Inflammatory macrophage treated with lipopolysaccharide for 4 hours (primary cell): ENCODE measurements at places on chromosomes 13 and 19.

DNA sequence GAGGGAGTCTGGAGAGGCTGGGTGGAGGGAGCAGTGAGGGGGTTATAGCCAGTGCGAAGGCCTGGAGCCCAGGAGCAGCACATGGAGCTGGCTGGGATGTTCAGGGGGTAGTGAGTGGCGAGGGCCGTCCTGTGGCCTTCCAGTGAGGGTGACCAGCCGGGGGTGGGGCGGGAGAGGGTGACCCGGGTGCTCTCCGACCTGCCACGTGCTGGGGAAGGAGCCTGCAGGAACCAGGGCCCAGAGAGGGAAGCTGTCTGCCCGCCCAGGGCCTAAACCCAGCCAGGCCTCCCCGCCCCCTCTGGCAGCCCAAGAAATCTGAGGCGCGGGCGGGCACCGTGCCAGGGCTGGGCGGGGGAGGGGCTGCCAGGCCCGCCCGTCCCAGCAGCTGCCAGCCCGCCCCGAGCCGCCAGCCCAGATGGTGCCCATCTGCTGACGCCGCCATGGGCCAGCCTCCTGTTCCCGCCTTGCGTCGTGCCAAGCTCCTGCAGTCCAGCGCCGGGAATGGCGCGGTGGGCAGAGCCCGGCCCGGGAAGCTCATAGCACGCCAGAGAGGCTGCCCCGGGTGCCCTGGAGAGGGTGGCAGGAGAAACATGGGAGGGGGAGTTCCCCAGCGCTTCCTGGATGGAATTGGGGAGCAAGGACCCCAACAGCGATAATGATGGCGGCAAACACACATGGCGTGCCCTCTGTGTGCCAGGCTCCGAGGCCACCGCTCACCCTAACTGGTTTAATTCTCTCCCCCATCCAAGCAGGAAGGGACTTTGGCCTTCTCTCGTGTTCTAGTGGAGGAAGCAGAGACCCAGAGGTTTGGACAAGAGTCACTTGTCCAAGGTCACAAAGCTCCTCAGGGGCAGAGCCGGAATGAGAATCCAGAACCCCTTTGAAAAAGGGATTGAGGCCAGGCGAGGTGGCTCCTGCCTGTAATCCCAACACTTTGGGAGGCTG, 21.5 kb downstream of the NFIC start:
- DNase-seq = peak; percentile 6

GRCh38 chr13:46179491-46179908, 2.5 kb downstream of the LCP1 start:
- peak; percentile 58 for DNase-seq

- no peak for DNase-seq
Measured at GRCh38 chr13:109787135-109787954, 962 bp upstream of the IRS2 start.

DNA sequence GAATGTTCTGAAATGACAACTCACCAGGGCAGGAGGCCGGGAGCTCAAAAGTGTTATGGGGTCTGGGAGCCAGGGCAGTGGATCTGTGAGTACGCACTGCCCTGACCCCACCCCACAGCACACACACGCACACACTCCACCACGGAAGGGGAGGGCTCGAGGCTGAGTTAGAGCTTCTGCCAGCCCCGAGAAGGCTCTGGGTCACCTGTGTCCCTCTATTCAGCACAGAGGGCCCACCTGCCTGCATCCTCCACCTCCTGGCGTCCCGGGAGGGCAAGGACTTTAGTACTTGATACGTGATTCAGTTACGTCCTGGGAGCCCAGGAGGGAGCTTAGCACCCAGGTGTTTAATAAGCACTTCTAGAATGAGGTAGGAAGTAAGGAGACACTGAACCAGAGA, 190.0 kb upstream of the GPR12 start:
- DNase-seq = no peak

DNA sequence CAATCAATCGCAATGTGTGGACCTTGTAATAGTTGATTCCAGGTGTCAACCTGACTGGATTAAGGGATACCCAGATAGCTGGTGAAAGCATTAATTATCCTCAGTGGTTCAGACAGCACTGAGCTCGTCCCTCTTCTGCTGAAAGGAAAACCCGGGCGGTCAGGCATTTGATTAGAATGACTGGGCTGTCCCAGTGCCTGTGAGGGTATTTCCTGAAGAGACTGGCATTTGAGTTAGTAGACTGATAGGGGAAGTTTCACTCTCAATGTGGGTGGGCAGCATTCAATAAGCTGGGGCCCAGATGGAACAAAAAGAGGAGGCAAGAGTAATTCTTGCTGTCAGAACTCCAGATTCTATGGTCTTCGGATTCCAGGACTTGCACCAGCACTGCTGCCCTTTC, 31.9 kb downstream of the KPNA3 start:
- DNase-seq = peak; percentile 21

- no peak for DNase-seq
Measured at GRCh38 chr13:44936246-44936645, 53.0 kb downstream of the NUFIP1 start.

GRCh38 chr13:46996316-46997030, 99.6 kb upstream of the HTR2A start:
- no peak for DNase-seq

- DNase-seq = no peak
Measured at GRCh38 chr19:18225702-18226468, at the start of gene PDE4C. TSS of gene PDE4C (minus strand) at chr19:18226438. CDS start at chr19:18226415, 23 bp downstream.

- DNase-seq = no peak
Measured at GRCh38 chr13:67402546-67402945, 172.4 kb upstream of the PCDH9 start.

DNA sequence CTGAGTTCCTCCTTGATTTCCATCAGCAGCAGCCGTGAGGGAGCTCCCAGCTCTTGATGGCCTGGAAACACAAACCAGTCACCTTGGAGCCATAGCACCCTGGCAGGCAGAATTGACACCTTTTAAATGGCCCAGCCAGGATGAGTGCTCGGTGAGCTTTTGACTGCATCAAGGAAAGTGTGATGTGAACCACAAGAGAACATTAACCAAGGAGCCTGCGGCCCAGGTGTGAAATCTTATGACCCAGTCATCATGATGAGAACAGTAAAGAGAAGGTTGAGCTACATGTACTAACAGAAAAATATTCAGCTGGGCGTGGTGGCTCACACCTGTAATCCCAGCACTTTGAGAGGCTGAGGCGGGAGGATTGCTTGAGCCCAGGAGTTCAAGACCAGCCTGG, 22.8 kb downstream of the SUGP2 start:
- no peak for DNase-seq

DNA sequence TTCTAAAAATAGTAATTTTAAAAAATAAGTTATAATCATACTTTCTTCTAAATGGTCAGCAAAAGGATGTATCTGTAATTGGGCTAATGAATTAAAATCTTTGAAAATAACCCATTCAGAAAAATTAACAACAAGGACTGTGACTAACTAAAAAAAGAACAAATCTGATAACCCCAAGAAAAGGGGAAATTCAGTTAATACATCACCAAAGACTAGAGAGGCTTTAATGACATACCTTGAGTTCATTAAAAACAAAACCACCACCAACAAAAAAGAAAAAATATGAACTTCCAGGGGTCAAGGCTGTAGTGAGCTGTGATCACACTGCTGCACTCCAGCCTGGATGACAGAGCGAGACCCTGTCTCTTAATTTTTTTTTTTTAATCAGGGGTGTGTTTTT, 121.8 kb downstream of the TBC1D4 start:
- DNase-seq = no peak

DNA sequence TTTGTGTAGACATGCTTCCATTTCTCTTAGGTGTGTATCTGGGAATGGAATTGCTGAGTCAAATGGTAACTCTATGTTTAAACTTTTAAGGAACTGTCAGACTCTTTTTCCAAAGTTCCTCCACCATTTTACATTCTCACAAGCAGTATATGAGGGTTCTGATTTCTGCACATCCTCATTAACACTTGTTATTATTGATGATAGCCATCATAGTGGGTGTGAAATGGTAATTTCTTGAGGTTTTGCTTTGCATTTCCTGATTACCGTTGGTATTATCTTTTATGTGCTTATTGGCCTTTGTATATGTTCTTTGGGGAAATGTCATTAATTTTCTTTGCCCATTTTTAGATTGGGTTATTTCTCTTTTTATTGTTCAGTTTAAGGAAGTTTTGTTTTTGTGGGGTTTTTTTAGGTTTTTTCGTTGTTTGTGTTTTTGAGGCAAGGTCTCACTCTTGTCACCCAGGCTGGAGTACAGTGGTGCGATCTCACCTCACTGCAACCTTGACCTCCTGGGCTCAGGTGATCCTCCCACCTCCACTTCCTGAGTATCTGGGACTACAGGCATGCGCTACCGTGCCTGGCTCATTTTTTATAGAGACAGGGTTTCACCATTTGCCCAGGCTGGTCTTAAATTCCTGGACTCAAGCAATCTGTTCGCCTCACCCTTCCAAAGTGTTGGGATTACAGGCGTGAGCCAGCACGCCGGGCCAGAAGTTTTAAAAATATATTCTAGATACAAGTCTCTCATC, 34.3 kb downstream of the NAA16 start:
- no peak for DNase-seq

GRCh38 chr19:38478273-38478971, 44.9 kb downstream of the RYR1 start:
- DNase-seq = no peak

DNA sequence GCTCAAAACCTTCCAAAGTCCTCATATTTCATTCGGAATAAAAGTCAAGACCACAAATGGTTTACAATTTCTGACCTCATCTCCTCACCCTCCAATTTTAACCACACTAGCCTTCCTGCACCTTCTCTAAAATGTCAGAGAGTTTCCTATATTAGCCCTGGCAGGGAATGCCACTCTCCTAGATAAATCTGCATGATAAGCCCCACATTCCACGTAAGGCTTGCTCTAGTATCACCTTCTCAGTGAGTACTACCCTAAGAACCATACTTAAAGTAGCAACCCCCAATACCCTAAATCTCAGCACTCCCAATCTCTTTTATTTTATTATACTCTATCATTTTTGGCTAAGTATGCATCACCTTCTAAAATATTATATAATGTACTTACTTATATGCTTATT, 100.5 kb upstream of the SLITRK5 start:
- DNase-seq = no peak

DNA sequence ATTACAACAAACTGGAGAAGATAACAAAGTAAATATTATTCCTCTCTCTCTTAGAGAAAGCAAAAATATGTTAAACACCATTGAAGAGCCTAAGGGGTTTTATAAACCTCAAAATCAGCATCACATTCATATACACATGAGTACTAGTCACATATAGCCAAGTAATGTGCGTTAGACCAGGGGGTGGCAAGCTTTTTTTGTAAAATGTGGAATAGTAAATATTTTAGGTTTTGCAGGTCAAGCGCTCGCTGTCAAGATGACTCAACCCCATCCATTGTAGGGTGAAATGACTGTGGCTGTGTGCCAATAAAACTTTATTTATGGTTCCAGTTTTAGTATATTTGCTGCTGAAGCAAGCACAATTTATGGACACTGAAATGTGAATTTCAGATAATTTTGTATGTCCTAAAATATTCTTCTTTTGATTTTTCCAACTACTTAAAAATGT, 21.7 kb downstream of the RFX2 start:
- DNase-seq = peak; percentile 54

DNA sequence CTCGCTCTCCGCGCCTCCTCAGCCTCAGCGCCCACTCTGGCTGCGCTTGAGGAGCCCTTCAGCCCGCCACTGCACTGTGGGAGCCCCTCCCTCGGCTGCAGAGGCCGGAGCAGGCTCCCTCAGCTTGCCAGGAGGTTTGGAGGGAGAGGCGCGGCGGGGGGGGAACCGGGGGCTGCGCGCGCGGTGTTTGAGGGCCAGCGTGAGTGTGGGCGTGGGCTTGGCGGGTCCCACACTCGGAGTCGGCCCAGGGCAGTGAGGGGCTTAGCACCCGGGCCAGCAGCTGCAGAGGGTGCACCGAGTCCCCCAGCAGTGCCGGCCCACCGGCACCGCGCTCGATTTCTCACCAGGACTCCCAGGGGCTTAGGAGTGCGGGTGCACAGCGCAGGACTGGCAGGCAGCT, 1220.9 kb downstream of the PCDH9 start:
- no peak for DNase-seq

DNA sequence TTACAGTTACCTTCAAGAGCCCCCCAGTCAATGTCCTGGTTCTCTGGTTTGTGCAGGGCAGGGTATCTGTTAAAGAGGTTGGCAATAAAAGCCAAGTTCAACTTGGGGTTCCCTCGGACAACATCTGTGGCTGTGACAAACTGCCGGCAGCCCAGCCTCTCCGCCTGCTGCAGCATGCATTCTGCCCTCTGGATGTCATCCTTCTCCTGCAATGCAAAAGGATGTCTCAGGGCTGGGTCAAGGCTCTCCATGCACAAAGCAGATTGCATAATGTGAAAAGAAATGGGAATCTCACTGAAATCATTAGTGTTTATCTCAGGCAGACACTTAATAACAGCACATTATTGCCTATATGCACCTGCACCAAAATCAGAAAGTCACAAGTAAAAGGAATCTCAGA, 35.1 kb downstream of the LCP1 start:
- DNase-seq = no peak

- DNase-seq = peak; percentile 8
Measured at GRCh38 chr19:10001899-10002298, 8.4 kb downstream of the COL5A3 start.

- peak; percentile 25 for DNase-seq
Measured at GRCh38 chr19:56566904-56567273, 379 bp upstream of the ZNF470 start.

- no peak for DNase-seq
Measured at GRCh38 chr13:23630349-23631093, 60.3 kb downstream of the TNFRSF19 start.

GRCh38 chr13:95073747-95074311, 227.4 kb downstream of the ABCC4 start:
- DNase-seq = no peak

DNA sequence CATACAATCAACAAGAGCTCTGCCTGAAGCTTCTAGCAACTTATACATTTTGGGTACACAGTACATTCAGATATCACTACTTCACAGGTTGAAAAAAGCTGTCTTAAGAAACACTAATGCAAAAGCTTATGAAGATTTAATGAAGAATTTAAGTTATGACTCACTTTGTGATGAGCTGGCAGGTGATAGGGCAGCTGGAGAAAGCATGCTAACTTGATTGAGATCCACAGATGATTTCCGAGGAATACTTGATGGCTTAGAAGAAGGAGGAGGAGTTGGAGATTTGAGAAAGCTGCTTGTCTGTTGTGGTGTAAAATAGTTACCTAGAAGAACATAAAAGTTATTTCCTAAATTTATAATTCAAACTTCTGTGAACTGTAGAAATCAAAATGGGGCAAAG, 23.3 kb downstream of the EXOSC8 start:
- no peak for DNase-seq

DNA sequence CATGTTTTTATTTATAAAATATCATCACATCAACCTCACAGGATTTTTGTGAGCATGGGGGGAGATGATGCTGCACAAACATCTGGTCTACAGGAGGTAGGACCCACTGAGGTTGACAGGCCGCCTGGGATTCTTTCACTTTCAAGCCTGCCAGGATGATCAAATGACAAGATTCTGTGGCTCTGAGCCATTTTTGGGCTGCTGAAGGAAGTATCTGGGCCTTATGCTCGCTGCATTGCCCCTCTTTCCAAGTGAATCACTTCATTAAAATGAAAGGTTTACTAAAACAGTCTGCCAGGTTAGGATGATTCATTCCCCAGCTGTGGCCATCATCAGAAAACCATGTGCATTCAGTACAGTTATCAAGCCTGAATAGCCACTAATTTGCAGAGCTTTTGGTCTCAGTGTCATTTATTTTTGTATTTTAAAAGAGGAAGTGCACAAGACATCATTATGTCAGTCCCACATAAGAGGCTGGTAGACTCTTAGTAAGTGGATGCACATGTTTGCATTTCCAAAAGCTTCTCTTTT, 34.4 kb downstream of the STARD13 start:
- DNase-seq = peak; percentile 25

- DNase-seq = peak; percentile 86
Measured at GRCh38 chr19:6958791-6959190, 62.4 kb downstream of the MBD3L2B start.
